NCI-H510A (cell line): ENCODE measurements at places on chromosomes 5 and 9.

GRCh38 chr5:81353189-81353588, 40.7 kb downstream of the ACOT12 start:
- DNase-seq = no peak

GRCh38 chr9:38003230-38003629, 65.8 kb downstream of the SHB start:
- DNase-seq = no peak

GRCh38 chr5:112087222-112087621, 330.2 kb upstream of the NREP start:
- DNase-seq = no peak

DNA sequence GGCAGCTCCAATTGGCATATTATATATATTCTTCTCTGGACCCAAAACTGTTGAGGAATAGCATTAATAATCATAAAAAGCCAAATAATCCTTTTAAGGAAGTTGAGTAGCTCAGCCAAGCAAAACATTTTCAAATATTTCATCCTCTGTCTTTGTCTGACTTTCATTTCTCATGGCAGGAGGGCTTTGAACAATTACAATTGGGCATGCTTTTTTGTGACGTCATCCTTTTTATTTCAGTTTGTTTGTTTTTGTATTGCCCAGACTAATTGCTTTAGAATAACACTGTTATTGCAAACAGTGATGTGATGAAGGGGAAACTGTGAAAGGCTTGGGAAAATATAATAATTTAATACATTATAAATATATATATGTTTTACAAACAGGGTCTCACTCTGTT, 65.2 kb upstream of the MAP1B start:
- DNase-seq = no peak

DNA sequence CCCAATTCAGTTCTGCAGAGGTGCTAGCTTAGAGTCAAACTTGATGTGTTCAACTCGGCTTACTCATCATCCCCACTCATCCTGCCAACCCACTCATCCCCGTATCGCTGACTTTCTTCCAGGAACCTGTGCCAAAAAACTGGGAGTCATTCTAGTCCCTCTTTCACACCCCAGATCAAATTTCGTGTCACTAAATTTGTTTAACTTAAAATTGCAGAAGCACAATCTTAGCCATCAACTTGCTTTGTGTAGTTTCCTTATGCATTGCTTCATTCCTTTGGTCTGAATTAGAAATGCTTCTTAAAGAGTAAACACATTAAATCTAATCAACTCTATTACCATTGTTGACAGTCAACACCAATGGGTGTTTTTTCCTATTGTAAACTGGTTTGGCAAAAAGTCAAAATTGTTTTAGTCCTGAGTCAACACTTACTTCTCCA, 162.4 kb downstream of the TTC39B start:
- no peak for DNase-seq

DNA sequence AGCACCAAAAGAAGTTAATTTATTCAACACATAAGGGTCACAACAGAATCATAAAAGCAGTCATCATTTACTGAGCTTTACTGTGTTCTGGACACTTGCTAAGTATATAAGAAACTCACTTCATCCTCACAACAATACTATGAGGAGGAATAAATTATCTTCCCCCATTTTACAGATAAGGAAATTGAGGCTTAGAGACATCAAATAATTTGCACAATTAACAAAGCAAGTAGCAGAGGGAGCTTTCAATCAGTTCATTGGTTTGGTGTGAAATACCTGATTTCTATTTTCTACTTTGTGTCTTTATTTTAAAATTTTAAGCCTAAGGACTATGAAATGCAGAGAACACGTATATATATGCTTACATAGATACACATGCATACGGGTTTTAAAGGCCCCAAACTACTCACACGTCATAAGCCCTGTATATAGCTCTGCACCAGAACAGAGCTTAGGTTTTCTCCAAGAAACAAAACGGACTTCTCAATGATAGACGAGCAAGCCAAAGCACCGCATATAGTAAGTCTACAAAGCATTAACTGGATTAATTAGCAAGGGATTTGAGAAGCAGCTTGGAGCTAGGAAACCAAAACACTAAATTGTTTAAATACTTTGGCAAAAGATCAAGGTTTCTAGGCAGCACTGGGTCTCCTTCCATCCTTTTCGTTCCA, 95.6 kb downstream of the DENND1A start:
- no peak for DNase-seq

GRCh38 chr9:127216888-127217217, 47.7 kb upstream of the GARNL3 start:
- DNase-seq = no peak

DNA sequence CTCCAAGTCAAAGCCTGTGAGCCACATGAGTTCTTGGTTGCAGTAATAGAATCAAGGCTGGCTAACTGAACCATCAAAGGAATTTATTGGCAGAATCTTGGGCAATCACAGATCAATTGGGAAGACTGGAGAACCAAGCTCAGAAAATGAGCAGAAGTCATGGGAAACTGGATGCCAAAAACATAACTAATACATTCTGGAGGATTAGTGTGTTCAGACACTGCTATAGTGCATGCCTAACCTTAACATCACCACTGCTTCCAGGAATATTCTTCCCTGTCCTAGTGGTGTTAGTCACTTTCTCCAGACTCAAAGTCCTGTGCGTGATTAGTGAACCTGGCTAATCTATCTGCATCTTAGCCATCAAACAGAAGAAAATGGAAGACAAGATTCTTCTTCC, 843.7 kb downstream of the EFNA5 start:
- no peak for DNase-seq

DNA sequence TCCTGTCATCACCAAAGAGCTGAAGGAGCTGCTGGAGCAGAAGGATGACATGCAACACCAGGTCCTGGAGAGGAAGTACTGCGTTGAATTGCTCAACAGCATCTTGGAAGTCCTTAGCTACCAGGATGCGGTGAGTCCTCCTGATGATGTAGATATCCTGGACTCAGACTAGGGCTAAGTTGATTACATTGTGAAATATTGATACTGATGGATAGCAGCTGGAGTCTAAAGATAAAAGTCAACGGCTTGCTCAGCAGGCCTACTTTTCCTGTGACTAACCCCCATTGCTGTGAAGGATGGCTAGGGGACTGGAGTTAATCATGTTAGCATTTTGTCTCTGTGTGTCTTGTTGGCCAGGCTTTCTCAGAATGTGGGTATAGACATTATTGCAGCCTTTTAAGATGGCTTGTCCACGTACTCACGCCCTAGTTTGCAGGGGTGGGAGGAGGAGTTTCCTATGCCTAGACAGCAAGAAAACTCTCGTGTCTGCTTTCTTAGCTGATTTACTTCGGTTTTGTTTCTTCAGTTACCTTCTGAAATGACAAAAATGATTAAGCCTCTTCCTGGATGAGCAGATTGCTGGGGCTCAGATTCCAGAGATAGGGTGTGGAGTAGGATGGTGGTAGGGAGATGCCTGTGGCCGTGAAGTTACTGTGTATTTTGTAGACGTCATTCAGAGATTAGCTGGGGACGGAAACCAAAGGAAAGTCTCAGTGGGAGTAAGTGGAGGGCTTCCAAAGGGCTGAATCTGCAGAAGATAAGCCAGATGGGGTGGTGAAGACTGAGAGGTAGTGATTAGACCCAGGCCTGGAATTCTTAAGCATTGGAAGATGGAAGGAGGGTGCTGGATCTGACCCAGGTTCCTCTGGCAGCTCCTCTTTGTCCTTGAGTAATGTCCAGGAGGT, 166.3 kb downstream of the DOCK2 start:
- no peak for DNase-seq

- peak; percentile 63 for DNase-seq
Observed at GRCh38 chr9:14159440-14160216, 154.3 kb downstream of the NFIB start.

GRCh38 chr5:36537724-36538123, 68.7 kb upstream of the SLC1A3 start:
- no peak for DNase-seq

DNA sequence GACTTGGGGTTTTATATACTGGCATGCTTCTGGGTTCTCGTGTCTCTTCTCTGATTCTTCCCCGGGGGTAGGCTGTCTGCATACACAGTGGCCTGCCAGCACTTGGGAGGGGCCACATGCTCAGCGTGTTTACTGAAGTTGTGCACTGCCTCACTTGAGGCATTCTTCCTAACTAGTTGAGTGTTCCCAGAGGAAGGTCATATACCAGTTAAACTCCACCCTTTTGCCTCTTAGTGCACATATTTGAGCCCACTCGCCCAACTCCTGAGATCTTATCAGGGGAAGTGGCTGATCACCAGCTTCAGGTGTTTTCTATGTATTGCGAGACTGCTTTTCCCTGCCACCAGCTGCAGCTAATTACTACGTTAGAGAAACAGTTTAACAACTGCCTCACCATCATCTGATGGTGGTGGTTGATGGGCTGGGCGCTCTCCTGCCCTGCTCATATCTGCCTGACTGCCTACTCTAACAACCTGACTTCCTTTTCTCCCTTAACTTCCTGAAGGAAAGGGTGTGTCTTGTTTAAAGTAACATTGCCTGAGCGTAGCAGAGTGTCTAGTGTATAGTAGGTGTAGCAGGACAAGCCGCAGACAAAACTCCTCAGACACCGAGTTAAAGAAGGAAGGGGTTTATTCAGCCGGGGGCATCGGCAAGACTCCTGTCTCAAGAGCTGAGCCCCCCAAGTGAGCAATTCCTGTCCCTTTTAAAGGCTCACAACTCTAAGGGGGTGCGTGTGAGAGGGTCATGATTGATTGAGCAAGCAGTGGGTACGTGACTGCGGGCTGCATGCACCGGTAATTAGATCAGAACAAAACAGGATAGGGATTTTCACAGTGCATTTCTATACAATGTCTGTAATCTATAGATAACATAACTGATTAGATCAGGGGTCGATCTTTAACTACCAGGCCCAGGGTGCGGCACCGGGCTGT, 60.1 kb upstream of the CLINT1 start:
- DNase-seq = no peak

DNA sequence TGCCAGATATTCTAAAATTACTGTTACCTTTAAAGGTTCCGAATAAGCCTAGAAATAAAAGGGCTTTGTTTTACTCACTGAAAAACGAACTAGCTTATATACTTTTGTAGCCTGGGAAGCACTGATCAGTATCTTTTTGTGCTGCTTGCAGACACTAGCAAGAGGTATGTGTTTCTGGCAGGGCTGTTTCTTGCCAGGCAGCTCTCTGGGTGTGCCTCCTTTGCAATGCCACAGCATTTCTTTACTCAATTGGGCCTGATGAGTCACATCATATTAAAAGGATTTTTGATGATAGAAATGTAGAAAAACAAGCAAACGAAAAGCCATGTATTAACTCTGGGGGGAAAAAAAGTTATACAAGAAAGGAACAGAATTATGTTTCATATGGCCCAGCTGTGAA, 35.6 kb downstream of the CD180 start:
- no peak for DNase-seq

DNA sequence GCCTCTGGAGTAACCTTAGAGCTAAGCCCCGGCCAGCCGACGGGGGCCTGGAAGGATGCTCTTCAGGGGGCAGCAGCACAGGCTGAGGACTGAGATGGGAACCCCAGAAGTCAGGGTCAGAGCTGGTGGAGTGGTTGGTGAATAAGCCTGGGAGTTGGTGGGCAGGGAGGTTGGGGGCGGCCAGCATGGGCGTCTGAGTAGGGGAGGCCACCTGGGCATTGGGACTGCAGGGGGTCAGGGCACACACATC, 14.4 kb downstream of the NINJ1 start:
- no peak for DNase-seq

GRCh38 chr9:2657427-2657826, 35.8 kb downstream of the VLDLR start:
- no peak for DNase-seq

DNA sequence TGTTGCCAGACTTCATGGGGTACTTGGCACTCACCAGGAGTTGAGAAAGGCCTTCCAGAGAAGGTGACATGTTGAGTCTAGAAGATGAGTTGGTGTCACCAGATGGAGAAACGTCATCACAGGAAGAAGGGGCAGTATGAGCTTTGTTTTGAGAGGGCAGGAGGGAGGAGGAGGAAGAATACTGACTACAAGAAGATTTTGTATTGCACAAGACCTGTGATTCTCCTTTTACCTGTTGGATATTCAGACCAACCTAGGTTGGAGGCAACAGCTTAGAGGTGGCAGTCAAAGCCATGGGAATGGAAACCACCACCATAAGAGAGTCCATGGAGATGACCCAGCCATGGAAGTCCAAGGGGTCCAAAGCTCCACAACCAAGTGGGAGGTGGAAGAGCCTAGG, 154.2 kb downstream of the TSSK1B start:
- DNase-seq = no peak

DNA sequence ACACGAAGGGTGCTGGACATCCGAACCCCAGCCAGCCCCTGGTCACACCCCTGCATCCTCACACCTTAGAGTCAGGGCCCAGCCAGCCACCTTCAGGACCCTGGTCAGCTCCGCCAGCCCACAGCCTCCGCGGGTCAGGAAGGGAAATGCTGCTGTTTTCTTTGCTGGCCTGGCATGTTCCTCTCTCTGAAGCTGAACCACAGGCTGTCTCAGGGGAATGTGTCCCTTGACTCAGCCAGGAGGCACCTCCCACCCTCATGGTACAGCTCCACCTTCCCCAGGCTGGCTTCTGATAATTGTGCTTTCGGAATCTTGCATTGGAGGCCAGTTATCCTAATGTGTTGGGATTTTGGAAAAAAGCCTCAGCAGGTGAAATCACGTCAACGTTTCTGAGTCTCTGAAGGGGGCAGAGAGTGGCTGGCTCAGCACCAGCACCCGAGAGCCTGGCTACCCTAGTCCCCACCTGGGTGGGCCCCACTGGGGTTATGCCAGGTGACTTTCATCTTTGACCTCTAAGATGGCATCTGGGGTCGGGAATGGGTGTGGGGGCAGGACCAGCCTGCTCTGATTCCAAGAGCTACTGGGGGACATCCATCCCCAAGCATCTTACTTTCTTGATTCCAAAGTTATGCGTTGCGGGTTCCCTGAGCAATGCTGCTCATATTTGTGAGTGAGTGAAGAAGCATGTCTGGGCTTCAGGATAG, 9.8 kb upstream of the OLFM1 start:
- DNase-seq = no peak

- DNase-seq = no peak
Observed at GRCh38 chr5:9888501-9888901, 258.4 kb upstream of the TAS2R1 start.

DNA sequence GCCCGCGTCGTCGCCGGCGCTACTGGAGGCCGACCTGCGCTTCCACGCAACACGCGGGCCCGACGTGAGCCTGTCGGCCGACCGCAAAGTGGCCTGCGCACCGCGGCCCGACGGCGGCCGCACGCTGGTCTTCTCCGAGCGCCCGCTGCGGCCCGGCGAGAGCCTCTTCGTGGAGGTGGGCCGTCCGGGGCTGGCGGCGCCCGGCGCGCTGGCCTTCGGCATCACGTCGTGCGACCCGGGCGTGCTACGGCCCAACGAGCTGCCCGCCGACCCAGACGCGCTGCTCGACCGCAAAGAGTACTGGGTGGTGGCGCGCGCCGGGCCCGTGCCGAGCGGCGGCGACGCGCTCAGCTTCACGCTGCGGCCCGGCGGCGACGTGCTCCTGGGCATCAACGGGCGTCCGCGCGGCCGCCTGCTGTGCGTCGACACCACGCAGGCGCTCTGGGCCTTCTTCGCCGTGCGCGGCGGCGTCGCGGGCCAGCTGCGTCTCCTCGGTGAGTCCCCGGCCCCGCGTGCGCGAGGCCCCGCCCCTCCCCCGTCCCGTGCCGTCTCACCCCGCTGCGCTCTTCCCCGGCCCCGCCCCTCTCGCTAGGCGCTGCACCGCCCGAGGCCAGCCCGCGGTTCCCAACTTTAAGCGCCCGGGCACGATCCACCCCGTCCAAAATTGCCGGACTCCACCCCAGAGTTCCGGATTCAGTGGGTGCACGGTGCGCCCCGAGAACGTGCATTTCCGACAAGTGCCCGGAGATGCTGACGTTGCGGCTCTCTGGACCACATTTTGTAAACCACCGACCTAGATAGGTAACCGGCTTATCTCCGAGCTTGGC, 42.8 kb downstream of the NEURL1B start:
- no peak for DNase-seq
